ENCODE measurements at places on chromosomes 6 and 20. TPM values are rescaled to one million over a fixed set of nuclear protein-coding genes. Genes with fewer than 3 reads are reported as not detected.

SPTLC3 gene
- total RNA-seq: not detected

RSPH4A gene
- total RNA-seq: 0.14 TPM

TRDN gene
- not detected for total RNA-seq

SMIM29 gene
- 21.1 TPM for total RNA-seq

VWA7 gene
- 1.7 TPM for total RNA-seq

AK9 gene
- total RNA-seq: 1.3 TPM

CGAS gene
- 4.5 TPM for total RNA-seq

BCAS1 gene
- total RNA-seq: 0.69 TPM

HTR1E gene
- total RNA-seq: not detected

BPIFB2 gene
- total RNA-seq: not detected

TSBP1 gene
- not detected for total RNA-seq

EDN3 gene
- total RNA-seq: 2.7 TPM

STMND1 gene
- not detected for total RNA-seq

MEI4 gene
- total RNA-seq: not detected

LTV1 gene
- total RNA-seq: 36.4 TPM

SNAP25 gene
- total RNA-seq: 15.3 TPM

TBXT gene
- total RNA-seq: not detected

LCA5 gene
- 0.39 TPM for total RNA-seq

BANF2 gene
- not detected for total RNA-seq

SAPCD1 gene
- 3.7 TPM for total RNA-seq

Measured in A549 treated with dexamethasone at 1 μM for 4 hours (cell line).